NCI-H1092 treated with DMSO at 0.1 percent for 48 hours (cell line): ENCODE measurements at places on chromosomes 13 and 19.

DNA sequence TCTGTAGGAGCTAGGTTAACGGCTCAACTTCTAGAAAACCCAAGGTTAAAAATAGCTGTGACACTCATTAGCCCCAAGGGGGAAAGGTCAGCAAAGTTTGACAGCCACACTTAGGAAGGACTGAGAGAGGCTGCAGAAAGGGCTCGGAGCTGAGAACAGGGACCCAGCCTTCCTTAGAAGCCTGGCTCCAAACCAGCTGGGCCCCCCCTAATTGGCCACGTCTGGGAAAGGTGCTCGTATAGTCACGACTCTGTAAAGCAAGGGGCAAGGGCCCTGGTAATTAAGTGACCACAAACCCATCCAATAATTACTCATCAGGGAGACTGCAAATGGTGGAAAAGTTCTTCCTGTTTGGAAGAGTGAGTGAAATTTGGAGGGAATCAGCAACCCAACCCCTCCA is 90.5 kb downstream of the RNASEH2B start:
- DNase-seq, result no peak

GRCh38 chr13:90591927-90592268 is 755.6 kb upstream of the MIR17HG start:
- no peak for DNase-seq

DNA sequence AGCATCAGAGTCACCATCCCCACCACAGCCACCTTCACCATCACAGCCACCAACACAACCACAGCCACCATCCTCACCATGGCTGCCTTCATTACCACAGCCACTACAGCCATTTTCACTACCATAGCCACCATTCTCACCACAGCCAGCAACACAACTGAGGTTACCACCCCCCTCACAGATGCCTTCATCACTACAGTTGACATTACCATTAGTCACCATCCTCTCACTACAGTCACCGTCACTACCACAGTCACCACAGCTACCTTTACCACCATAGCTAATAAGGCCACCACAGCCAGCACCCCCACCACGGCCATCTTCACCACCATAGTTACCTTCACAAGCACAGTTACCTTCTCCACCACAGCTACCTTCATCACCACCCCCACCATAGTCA is 269.6 kb downstream of the DNAJC15 start:
- DNase-seq, result no peak

DNA sequence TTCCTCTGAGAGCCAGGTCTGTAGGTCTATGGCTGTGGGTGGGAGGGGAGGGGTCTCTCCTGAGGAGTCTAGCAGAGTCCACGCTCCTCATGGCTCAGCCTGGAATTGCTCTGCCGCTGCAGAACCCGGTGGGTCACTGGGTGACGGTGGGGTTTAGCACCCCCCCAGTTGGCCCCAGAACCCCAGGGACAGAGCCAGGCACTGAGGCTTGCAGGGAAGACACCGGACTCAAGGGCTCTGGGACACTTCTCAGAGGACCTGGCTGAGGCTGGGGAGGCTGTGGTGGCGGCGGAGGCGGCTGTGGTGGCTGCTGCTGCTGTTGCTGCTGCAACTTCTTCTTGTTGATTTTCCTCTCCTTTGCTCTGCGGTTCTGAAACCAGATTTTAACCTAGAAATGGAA is 6.1 kb downstream of the CDX2 start:
- DNase-seq, result no peak

GRCh38 chr13:23449398-23450162 is 16.1 kb upstream of the SACS start:
- no peak for DNase-seq

DNA sequence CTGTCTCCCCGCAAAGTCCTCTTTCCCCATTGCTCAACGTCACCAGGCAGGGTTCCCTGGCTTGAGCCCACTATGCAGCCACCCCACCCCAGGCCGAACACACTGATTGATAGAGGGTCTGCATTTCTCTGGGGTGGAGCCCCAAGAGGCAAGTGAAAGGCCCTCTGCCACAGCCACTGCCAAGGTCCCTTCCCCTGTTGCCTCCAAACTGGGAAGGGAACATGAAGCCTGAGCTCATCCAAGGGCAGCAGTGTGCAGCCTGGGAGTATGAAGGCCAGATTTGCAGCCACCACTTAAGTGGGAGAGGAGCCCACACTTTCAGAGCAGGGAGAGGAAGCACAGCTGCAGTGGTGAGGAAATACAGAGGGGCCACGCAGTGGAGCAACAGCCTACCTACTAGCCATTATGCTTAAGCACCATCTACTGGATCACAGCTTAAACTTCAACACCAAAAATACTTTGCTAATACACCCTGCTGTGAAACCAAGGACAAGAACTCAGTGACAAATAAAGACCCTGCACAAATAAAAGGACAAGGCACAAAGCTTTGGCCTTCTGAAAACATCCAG is 48.6 kb downstream of the UBL3 start:
- no peak for DNase-seq

DNA sequence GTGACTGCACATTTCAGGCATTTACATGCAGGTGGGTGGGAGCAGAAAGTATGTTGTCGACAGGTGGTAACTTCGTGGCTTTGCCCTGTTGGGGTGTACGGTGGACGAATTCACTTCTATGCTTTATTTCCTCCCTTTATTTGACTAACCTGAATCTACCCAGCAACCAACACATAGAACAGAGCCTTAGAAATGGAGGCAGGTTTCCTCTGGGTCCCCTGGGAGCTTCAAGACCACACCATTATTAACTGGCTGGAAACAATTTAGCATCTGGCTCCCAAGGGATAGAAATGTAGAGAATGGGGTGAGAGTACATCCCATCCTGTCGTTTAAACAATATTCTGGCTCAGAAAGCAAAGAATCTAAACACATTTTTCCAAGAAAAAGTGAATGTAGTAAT is 244.4 kb downstream of the DLEU7 start:
- DNase-seq, result no peak

GRCh38 chr13:72390909-72391308 is 336.5 kb downstream of the MZT1 start:
- DNase-seq, result no peak

DNA sequence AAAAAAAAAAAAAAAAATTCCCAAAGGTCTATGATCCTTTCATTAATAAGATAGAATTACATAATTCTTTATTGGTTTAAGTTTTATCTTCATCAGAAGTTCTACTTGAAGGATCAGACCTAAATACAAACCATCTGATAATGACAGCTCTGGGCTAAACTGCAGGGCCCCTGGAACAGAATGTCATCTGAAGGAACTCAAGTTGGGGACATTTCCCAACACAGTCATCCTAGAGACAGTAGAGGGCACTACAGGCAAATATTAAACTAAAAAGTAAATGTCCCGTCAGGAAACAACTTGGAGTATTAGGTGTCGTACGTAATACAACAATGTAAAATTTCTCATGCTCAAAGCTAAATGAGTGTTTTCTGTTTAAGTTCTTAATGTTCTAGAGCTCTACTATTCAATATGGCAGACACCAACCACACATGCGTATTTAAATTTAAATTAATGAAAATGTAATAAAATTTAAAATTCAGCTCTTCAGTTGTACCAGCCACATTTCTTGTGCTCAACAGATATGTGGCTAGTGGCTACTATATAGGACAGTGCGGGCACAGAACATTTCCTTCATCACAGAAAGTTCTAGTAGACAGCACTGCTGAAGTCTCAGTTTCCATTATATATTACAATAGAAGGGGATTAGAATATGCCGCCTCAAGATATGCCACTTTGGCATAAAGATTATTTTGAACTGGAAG is 21.8 kb upstream of the NAXD start:
- peak; percentile 49 for DNase-seq

DNA sequence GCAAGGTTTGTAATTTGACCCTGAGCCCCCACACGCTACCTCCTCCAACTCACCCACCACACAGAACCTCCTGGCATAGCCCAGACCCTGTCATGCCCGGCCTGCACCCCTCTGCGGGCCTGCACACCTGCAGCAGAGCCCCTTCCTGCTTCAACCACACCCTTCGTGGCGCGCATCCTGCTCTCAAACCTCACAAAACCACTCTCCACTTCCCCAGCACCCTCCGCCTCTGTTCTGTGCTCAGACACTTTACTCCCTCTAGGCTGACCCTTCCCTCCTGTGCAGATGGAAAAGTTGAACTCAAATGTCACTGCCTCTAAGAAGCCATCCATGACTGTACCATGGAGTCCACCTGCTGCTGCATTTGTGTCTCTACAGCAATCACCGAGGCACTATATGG is 28.5 kb downstream of the FAAP24 start:
- DNase-seq, result no peak

DNA sequence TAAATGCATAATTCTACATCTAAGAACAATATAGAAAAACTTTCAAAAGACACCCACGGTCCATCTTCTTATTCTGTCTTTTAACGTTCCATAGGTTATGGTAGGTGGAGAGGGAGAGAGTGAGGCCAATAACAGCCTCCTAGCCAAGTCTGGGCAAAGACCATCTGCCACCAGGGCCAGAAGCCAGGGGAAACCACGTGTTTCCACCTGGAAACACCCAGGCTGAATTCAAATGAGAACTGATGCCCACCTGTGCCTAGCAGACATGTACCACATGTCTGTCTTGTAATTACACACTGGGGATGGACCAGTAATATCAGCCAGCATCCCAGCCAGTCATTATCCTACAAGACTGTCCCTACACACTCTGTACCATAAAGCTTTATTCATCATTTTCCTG is 1573.1 kb downstream of the EFNB2 start:
- no peak for DNase-seq

DNA sequence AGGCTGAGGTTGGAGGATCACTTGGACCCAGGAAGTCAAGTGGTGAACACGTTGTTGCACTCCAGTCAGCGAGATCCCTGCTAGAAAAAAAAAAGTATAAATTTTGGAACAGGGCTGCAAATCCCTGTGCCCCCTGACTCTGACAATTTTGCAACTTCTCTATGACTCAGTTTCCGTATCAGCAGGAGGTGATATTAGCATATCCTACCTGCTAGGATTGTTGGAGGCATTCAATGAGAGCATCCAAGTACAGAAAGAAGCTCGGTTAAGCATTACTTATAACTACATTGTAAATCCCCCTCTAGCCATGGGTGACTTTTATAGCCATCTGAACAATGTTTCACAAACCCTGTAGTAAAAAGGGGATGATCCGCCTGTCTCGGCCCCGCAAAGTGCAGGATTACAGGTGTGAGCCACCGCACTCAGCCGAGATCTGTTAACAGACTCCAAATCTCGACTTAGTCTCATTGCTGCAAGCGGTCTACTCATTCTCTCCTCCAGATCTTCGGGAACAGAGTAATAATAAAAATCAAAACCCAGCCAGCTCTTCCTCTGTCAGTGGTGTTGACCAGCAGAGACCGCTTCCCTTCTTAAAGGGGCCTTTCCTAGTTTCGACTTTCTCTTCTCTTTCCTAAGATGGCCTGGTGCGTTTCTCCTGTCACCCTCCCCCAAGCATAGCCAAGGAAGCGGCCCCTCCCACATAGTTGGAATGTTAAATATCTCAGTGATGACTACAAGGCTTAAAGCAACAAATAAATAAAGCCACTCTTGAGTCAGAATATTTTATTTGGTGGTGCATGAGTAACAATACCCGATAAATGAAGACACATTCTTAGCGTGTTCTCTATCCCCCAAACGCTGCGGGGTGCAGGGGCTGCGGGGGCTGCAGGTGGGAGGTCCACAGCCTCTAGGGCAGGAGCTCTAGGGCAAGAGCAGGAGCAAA is 10.3 kb upstream of the BICRA start:
- DNase-seq, result no peak

DNA sequence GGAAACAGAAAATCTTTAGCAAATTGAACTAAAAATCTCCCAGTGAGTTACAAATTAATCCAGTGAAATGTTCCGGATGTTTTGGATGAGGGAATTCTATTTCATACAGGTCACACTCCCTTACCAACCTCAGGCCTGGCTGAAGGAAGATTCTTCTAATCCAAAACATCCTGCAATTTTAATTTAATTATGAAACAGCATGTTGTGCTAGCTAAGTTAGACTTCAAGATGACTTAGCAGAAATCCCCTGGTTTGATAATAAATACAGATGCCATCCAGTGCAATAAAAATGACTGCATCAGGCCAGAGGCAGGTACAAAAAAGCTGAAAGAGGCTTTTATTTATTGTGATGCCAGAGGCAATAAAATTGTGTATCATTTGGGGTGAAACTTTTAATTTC is 96.7 kb upstream of the CLDN10 start:
- no peak for DNase-seq
